ENCODE measurements at places on chromosomes 6 and 20. TPM values are rescaled to one million over a fixed set of nuclear protein-coding genes. Genes with fewer than 3 reads are reported as not detected.

DNA sequence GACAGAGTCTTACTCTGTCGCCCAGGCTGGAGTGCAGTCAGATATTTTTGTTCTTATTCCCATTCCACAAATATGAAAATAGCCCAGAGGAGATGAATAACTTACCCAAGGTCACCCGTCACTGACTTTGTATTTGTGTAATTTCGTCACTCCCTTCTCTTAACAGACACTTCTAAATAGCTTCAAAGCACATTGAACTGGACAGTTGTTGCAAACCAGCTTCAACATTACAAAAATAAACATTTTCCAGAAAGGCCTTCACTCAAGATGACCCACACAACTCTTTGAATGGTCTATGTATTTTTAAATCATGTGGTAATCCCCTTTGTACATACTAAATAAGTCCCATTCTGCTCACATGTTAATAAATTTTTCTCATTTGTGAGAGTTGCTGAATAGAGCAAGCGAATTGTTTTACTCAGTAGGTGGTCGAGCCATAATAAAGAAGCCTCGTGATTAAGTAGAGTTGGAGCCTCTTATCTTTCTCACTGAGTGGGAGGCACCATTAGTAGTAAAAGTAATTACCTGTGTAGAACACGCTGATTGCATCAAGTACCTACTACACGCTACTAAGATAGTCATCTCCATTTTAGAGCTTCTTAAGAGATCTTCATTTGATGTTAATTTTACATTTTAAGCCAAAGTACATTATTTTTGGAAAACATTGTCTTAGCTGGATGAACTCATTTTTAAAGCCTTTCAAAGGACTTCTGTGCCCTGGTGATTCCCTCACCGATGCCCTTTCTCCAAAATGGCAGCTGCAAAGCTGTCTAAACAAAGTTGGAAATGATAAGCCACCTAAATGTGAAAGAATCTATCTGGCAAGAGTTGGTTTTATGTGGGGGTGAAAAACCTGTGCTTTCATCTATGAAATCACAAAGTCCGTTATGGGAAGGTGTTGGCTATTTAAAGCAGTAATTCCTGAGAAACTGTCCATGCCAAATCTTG lies 110.0 kb downstream of the TSHZ2 start:
- no peak for DNase-seq

- DNase-seq: no peak
Measured at GRCh38 chr20:6333110-6333509, 210.3 kb upstream of the FERMT1 start.

DNA sequence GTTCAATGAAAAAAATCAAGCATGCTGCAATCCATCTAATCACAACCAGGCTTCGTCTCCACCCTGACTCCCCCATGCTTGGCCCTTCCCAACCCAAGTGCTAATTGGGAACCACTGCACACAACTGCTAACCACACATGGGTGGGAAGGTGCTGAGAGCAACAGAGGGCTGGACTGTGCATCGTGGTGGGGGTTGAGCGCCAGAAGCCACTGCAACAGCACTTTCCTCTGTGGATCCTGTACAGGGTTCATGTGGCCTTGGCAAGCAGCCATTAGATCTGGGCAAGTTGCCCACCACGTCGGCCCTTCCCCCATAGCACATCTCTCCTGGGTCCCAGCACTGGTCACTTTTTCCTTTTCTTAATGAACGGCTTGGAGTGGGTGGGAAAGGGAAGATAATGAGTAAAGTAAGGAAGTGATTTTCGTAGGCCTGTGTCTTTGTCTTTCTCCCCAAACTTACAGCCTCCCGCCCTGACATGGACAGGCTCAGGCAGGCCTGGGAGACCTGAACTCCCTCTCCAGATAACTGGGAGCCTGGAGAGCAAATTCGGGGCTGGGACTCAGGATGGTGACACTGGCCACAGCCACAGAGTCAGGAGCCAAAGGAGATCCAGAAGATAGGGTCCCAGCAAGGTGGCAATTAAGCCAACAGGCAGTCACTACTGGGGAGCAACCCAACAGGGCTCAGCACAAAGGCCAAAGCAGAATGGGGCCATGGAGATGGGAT lies 34.4 kb upstream of the MRPS10 start:
- DNase-seq: peak; percentile 90

- no peak for DNase-seq
Measured at GRCh38 chr6:165448210-165448609, 138.8 kb upstream of the C6orf118 start.

- no peak for DNase-seq
Measured at GRCh38 chr6:56593801-56594318, 48.8 kb downstream of the DST start.

DNA sequence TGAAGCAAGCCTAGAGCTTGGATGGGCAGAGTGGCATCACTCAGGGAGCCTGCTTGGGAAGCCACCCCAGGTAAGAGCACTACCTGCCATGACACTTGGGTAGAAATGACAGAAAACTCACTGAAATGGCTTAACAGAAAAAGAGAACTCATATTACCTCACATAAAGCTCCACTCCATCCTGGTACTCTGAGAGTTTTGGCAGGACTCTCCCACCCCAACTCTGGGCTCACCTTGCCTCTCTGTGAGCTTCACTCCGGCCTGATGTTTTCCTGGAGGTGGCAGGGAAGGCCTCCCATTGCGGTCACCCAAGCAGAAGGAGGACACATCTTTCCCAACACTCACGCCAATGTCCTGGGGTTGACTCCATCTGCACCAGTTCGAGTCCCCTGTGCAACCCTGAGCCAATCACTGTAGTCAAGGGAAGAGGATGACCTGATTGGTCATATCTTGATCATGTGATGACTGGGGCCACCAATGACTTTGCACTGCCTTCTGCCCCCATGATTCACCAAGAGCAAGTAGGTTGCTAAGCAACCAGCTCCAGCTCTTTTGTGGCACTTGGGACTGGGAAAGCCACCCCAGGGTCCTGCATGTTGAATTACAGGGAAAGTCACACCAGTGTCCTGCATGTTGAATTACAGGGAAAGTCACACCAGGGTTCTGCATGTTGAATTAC lies 446.1 kb upstream of the SULF2 start:
- DNase-seq: no peak

GRCh38 chr6:150394053-150394898 lies 25.5 kb downstream of the IYD start:
- DNase-seq: no peak

DNA sequence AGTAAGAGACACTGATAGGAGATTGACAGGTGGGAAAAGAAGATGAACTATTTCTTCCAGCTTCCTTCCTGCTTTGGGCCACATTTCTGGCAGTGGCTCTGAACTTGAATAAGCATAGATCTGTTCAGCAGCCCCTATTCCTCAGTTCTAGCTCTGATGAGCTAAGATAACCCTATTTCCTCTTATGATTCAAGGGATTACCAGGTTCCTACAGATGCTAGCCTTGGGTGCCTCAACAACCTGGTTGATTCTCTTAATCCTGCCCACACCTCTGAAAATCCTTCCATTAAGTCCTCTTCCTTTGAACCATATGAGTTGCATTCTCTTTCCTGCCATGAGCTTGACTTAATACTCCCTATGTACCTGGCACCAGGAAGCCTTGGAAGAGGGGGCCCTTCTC lies 49.8 kb upstream of the MOCS1 start:
- no peak for DNase-seq

GRCh38 chr20:39939241-39939865 lies 749.7 kb downstream of the MAFB start:
- no peak for DNase-seq

DNA sequence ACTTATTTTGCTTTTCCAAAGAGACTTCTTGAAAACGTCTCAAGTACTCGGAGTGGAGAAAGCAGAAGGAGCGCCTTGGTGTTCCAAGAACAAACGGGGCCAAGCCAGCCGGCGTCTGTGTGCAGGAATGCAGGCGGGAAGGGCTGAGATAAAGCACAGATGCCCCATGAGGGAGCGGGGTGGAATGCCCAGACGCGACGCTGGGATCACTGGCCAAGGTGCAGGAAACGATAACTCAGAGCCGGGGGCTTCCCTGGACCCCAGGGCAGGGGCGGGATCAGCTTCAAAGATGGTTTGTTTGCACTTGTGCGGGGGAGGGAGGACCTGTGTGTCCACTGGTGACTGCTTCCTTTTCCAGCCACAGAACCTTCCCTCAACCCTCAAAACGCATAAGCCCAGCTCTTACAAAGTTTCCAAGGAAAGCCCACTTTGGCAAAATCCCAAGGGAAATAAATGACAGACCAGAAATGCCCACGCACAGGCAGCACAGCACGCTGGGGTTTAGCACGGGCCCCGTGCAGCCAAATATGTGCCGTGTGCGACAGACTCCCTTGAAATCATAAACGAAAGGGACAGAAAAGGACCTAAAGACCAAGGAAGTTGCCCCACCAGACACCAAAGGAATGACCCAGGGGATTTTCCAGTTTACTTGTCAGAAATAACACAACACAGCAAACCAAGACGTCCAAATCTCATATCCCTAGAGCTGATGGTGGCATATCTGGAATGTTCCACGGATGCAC lies 113.9 kb downstream of the NFATC2 start:
- peak; percentile 33 for DNase-seq

DNA sequence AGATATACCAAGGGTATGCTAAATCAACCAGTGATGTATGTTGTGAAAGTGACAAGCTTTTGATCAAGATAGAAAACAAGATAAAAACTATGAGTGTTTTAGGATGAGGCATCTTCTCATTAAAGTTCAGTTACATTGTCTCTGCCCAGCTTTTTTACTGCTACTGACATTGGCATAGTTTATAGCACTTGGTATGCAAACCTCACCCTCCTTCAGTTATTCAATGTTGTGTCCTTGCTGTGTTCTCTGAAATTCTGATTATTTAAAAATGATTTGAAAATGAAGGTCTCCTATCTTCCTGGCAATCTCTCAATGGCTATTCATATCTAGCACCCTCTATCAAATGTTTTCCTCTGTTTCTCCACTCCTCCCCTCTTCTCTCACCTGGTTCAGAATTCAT lies 6.7 kb upstream of the MYLIP start:
- DNase-seq: no peak

GRCh38 chr6:47079638-47080037 lies 37.5 kb upstream of the ADGRF1 start:
- DNase-seq: no peak

GRCh38 chr6:76633259-76633658 lies 560.8 kb upstream of the IMPG1 start:
- DNase-seq: no peak

DNA sequence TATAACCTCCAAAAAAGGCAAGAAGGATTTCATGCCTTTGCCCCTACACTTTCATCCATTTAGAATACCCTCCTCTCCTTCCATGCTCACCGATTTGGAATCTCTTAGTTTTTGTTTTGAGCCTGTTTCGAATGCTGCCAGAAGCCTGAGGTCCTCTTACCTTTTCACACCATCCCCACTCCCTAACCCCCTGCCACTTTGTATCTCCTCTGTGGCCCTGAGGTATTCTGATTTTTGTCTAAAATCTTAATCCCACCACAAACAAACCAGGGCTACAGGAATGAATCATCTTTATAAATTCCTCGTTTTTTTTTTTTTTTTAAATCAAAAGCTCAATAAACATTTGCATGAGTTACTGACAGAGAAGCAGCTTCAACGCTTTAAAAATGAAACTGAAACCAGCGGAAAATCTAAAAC lies 1.6 kb upstream of the RPS12 start:
- DNase-seq: no peak

AIF1 gene
- 93.1 TPM for total RNA-seq

SIRPB2 gene
- 11.7 TPM for total RNA-seq

LAMA2 gene
- total RNA-seq: 51.5 TPM

GSTA2 gene
- total RNA-seq: 1.1 TPM

LY6G5B gene
- 3.1 TPM for total RNA-seq

MMS22L gene
- total RNA-seq: 5.1 TPM

CST5 gene
- 6.9 TPM for total RNA-seq
